ENCODE measurements at places on chromosomes 11 and 22. TPM values are rescaled to one million over a fixed set of nuclear protein-coding genes. Genes with fewer than 3 reads are reported as not detected.

- no peak for DNase-seq
Observed at GRCh38 chr11:102279641-102280170, 37.6 kb upstream of the BIRC3 start.

DNA sequence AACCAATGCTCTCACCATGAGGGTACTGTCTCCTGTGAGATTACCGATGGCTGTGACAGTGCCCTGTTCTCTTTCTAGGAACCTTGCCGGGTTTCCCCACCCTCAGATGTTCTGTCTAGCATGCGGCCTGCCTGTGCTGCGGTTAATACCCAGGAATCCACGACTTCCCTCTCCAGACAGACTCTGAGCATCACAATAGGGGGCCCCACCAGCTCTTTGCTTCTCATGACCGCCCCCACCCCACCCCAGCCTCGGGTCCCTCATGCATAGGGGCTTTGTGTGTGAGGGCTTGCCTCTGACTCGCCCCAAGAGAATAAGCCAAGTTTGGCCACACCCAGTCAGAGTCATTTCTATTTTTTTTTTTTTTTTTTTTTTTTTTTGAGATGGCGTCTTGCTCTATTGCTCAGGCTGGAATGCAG is 10.3 kb downstream of the PARVG start:
- no peak for DNase-seq

GRCh38 chr11:114614127-114614720 is 18.6 kb upstream of the NXPE4 start:
- DNase-seq = peak; percentile 47

DNA sequence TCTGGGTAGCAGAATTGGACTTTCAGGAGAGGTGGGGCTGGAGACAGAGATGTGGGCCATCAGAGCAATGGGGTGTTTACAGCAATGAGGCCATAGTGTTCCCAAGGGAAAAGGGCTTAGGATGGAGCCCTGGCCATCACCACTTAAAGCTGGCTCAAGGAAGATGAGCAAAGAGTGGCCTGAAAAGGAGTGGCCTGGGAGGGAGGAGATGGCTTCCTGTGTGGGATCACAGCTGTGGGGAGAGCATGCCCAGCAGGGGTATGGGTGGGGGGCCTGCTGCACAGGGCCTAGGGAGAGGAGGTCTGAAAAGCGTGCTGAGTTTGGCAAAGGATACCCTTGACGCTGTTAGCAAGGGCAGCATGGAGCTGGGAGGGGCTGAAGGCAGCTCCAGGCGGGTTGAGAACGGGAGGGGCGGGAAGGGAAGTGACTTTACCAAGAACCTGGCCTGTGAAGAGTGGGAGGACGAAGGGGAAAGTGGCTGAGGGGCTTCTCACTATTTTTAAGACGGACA is 13.9 kb downstream of the LRRC32 start:
- no peak for DNase-seq

DNA sequence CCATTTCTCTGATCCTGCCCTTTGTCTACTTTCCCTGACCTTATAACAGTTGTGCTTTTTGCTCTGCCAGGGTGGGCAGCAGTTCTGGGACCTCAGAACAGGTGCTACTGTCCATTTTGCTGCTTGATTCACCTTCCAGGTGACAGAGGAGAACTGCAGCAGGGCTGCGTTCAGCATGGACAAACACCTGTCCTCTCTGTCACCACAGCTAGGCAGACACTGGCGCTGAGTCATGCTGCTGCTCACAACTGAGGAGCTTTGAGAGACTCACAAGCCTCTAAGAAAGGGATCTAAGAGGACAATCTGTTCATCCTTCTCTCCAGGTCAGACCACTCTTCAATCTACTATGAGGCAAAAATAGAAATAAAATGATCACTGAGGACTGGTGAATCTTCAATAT is 1144.5 kb upstream of the CCDC90B start:
- no peak for DNase-seq

PDE3B gene
- 23.3 TPM for total RNA-seq

CCDC81 gene
- total RNA-seq = 2.9 TPM

GRCh38 chr22:48897645-48898370 is 929.9 kb downstream of the BRD1 start:
- peak; percentile 82 for DNase-seq

- no peak for DNase-seq
Observed at GRCh38 chr11:133817449-133817848, 27.9 kb downstream of the SPATA19 start.
